CD4-positive, alpha-beta T cell treated with Interferon alpha-2 for 1 hour (primary cell): ENCODE measurements at places on chromosomes 3 and 15.

- peak; percentile 18 for DNase-seq
Measured at GRCh38 chr15:79900087-79900486, 3.3 kb upstream of the MTHFS start.

GRCh38 chr15:89743594-89743993 lies 7.5 kb downstream of the MESP1 start:
- DNase-seq: no peak

DNA sequence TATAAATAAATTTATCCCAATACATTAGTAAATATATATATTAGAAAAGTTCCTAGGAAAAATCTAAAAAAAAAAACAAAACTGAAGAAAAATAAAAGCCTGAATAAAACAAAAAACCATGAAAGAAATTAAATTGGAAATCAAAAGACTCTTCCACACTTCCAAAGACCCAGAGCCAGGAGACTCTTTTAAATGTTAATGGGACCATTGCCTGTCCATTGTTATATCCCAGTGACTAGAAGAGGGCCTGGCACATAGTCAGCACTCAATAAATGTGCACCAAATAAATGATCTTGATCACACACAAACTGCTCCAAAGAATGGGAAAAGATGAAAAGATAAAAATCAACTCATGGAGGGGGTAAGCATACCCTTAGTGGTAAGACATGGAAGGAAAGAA lies 51.3 kb upstream of the CLDN18 start:
- DNase-seq: no peak

DNA sequence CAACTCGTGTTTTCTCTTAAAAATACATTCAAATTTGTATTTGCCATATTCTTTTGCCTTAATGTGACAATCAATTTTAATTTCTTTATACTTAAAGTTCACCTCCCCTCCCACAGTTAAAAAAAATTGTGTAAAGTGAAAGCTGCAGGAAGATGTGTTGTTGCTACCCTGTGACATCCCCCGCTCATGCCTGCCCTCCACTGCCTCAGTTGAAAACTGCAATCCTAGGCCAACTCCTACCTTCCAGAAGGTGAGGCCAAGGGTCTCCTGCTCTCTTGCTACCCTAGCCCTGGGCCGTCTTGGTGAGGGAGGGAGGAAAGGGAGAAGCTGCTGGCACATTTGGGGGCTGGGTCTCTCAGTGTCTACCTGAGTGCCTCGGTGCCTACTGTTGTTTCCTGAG lies 57.0 kb upstream of the CMTM7 start:
- peak; percentile 32 for DNase-seq

DNA sequence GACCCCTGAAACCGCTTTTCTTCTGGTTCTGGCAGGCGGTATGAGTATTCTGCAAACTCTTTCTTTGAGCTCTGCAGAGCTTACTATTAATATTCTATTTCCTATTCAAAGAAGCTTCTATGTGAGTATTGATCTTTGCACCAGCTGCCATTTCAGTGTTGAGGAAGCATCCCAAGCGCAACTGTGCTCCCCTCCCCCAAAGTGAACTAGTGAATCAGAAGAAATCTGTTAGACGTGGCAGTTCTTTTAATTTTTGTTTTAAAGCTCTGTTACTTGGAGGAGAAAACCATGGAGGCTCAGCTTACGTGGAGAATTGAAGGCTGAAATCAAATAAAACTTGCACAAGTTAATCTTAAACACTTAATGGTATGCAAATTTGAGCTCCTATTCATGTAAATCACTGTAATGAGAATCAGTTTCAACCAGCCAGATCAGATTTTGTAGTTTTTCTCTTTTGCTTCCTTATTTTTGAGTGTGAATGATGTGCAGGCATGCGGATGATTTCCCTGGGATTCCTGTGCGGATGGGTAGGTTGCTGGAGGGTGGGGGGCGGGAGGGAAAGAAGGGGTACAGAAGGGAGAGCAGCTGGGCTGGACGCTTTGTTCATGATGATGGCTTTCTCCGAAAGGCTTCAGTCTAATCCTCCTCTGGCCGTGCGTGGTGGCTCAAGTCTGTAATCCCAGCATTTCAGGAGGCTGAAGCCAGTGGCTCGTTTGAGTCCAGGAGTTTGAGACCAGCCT lies 16.1 kb upstream of the AGBL1 start:
- no peak for DNase-seq

DNA sequence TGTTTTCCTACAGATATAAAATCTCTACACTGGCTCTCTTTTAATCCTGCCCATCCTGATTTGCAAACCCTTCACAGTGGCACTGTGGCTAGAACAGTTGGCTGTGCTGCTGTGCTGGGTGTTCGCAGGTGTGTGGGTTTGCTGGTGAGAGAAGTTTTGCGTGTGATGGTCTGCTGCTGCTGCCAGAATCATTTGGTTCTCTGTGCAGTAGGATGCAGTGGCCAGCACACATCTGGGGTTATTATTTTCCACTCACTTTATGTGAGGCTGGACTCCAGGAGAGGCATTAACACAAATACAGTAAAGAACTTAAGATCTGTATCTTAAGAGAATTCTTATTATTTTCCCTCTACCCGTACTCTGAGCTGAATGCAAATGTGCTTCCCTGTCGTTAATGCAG lies 16.0 kb upstream of the PSMD6 start:
- DNase-seq: no peak

- DNase-seq: no peak
Measured at GRCh38 chr3:117567906-117568305, 858.3 kb downstream of the TUSC7 start.
